Left kidney (tissue), 8 donors: ENCODE measurements at places on chromosomes 4 and X. TPM values are rescaled to one million over a fixed set of nuclear protein-coding genes. Genes with fewer than 3 reads are reported as not detected.

DNA sequence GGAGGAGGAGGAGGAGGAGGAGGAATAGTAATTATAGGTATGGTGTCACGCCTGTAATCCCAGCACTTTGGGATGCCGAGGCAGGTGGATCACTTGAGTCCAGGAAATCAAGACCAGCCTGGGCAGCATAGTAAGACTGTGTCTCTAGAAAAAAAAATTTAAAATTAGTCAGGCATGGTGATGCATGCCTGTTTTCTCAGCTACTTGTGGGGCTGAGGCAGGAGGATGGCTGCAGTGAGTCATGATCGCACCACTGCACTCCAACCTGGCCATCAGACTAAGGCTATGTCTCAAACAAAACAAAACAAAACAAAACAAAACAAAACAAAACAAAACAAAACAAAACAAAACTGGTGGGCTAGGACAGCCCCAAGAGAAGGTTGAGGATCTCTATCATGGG, 3.0 kb downstream of the STARD8 start:
- no peak for DNase-seq

- no peak for DNase-seq
Observed at GRCh38 chr4:61984260-61984909, 784.3 kb downstream of the ADGRL3 start.

- no peak for DNase-seq
Observed at GRCh38 chr4:1211371-1211770, 37.6 kb downstream of the CTBP1 start.

GRCh38 chr4:28942631-28943030, 1777.5 kb upstream of the PCDH7 start:
- no peak for DNase-seq

DNA sequence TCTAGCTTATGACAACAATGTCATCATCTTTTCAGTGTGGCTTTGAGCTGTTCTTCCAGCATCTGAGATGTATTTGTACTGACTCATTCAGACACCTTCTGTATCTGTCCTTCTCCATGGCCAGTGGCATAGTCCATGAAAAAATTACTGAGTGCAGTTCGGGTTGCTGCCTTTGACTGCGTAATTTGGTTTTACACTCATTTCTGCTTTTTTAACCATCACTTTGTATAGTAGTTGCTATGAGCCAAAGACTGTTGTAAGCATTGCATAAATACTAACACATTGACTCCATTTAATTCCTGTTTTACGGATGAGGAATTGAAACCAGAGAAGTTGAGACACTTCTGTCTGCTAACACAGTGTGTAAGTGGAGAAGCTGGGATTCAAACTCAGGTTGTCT, 190.7 kb upstream of the MID1 start:
- DNase-seq: no peak

- no peak for DNase-seq
Observed at GRCh38 chr4:89100853-89101252, 10.5 kb upstream of the TIGD2 start.

- DNase-seq: no peak
Observed at GRCh38 chr4:39181520-39181904, 817 bp upstream of the WDR19 start.

DNA sequence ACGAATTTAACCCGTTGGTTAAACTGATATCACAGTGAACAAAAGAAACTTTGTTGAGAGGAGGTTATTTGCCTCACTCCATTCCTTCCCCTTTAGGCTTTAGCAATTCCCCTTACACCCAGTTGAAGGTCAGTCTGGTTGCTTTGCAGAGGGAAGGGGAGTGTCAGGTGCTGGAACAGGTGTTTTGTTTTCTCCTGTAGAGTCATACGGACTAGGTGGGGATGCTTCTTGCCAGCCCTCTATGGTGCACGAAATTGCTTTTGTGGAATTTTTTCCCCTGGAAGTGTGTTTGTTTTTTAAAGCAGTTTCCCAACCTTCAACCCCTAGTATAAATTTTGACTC, 33.1 kb downstream of the DLG3 start:
- DNase-seq: no peak

- no peak for DNase-seq
Observed at GRCh38 chr4:88102026-88102425, 56.4 kb downstream of the ABCG2 start.

DNA sequence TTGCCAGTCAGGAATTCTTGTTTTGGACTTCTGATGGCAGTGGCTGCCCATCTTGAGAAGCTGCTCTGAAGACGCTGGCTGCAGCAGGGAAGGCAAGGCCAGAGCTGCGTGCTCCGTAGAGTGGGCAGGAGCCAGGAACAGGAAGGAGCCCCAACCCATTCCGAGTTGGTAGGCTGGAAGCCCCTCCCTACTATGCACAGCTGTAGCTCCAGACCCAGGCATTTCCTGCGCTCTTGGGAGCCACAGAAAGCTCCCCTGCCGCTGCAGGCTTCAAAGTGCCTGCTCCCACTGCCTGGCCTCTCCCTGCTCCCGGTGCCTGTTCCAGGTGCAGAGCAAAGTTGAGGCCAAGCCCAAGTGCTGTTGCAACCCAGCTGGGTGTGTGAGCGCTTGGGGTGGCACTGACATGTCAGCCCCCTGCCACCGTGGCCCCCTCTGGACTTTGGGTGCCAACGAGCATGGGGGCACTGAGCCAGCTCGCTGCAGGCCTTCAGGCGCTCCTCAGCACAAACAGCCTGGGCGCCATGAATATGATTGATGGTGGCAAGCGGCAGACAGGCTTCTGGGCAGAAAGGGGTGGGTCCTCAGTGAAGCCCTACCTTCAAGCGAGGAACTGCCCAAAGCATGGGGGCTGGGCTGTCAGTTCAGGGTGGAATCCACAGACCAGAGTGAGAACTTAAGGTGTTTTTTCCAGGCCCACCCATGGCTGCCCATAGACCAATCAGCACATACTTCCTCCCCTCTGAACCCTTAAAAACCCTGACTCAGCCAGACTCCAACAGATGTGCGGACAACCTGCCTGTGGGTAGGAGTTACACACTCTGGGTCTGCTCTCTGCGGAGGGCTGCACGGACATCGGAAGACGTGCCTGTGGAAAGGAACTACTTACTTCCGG, 677.2 kb upstream of the INTU start:
- DNase-seq: no peak

DNA sequence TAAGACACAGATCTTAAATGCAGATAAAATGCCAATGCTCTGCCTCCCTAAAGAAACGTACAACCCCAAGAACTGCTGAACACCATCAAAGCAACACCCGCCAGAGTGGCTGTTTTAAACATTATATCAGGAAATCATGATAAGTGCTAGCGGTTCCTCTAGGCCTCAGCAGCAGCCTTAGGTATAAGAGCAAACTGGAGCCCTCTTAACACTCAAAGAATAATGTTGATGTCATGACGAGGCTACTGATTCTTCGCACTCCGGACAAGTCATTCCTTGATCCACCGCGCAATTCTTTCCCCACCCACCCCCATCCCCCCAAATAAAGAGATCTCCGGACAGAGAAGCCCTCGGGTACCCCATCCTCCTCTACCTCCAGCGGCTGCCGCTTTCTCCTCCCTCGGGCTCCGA, 507 bp downstream of the LIN54 start:
- DNase-seq: no peak

GRCh38 chr4:98260579-98261404, at the start of gene RAP1GDS1:
Gene RAP1GDS1 (plus strand): TSS chr4:98261384. CDS start chr4:98261566, 182 bp downstream.
- peak; percentile 95 for DNase-seq

- no peak for DNase-seq
Observed at GRCh38 chrX:115900425-115900824, 270.1 kb upstream of the AGTR2 start.

- peak; percentile 54 for DNase-seq
Observed at GRCh38 chr4:7124689-7125442, 57.0 kb upstream of the GRPEL1 start.

GRCh38 chrX:123322536-123322935, 138.5 kb downstream of the GRIA3 start:
- no peak for DNase-seq

- DNase-seq: no peak
Observed at GRCh38 chr4:120856294-120856693, 66.2 kb downstream of the PRDM5 start.

PF4V1 gene
- not detected for polyA plus RNA-seq

PRDM8 gene
- polyA plus RNA-seq: 1.5 TPM

TLR3 gene
- 11.4 TPM for polyA plus RNA-seq

TMPRSS11D gene
- polyA plus RNA-seq: 0.13 TPM

TAF9B gene
- polyA plus RNA-seq: 55.6 TPM

DMP1 gene
- polyA plus RNA-seq: 0.07 TPM

RBM10 gene
- polyA plus RNA-seq: 46.4 TPM

CFAP99 gene
- 0.80 TPM for polyA plus RNA-seq

XG gene
- 0.65 TPM for polyA plus RNA-seq

ADAM29 gene
- 0.07 TPM for polyA plus RNA-seq

TMEM144 gene
- 7.8 TPM for polyA plus RNA-seq

NXF2B gene
- polyA plus RNA-seq: 1.8 TPM

ABCG2 gene
- 8.2 TPM for polyA plus RNA-seq

TIMP1 gene
- polyA plus RNA-seq: 73.2 TPM
